ENCODE measurements at places on chromosomes 11 and 22. TPM values are rescaled to one million over a fixed set of nuclear protein-coding genes. Genes with fewer than 3 reads are reported as not detected.

Gene RBMXL2
- total RNA-seq: not detected

Gene TH
- 8.5 TPM for total RNA-seq

Gene MS4A18
- total RNA-seq: not detected

Gene NFAM1
- 1.6 TPM for total RNA-seq

Gene CRYBA4
- not detected for total RNA-seq

Gene BACE1
- total RNA-seq: 36.2 TPM

Gene GNG3
- 99.7 TPM for total RNA-seq

Gene SDHAF2
- total RNA-seq: 57.7 TPM

Gene SCGB1D2
- not detected for total RNA-seq

Data from diencephalon (tissue), 1 donor.